Stimulated activated CD4-positive, alpha-beta T cell treated with anti-CD3 and anti-CD28 coated beads, Interleukin-1b, Interleukin-23, amount 100 ng/mL, for 4 hours (primary cell): ENCODE measurements at places on chromosomes 12 and 14.

DNA sequence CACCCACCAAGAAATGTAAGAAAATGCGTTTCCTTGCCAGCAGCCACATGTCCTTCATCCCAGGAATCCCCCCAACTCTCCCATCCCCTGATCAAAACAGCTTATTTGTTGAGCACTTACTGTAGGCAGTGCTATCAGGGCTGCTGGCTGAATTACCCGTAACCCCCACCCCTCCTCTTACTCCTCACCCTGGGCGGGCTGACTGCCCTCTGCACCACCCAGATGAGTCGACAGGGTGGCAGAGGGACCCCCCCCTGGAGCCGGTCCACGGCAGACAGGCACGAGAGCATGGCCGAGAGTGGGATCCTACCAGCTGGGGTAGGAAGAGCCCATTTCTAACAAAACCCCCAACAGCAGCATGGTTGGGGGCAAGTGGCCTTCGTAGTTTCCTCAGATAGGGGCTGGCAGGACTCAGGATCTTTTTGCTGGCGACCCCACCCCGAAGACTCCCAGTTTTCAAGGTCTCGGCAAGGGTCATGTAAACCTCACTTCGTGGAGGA, 1.1 kb upstream of the RHOF start:
- DNase-seq = no peak

DNA sequence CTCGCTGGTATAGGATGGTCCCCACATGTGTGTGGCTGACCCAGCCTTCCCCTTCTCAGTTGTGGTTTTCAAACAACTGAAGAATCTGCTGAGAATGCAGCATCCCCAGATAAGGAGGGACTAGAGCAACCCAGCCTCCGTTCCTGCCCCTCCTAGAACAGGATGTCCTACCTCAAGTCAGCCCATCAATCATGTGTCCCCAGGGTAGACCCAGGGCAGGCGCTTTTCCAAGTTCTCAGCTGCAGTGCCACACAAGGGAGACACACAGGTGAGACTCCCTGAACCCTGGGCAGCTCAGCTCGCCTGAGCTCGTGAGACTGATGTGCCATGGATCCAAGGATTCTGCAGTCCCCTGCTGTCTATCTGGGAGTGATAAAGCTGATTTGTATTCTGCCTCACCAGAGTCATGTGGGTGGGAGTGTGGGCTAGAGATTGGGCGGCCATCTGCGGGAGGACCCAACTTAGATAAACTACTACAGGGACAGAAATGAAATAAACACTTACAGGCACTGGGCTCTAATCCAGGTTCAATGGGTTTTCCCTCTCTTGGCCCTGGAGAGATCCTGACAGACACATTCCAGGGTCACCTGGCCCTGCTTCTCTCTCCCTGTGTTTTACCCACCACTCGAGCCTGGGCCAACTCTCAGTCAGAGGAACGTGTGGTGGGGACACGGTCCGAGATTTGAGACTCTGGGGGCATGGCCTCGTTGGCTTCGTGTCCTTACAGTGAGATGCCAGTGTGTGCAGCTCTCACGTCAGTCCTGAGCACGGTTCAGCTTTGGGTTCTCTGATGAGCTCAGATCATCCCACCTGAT, 303.5 kb upstream of the SFSWAP start:
- DNase-seq = no peak

GRCh38 chr14:26859483-26859882, 261.6 kb upstream of the NOVA1 start:
- DNase-seq = no peak

- no peak for DNase-seq
Measured at GRCh38 chr12:14577344-14577743, 9.7 kb upstream of the PLBD1 start.

DNA sequence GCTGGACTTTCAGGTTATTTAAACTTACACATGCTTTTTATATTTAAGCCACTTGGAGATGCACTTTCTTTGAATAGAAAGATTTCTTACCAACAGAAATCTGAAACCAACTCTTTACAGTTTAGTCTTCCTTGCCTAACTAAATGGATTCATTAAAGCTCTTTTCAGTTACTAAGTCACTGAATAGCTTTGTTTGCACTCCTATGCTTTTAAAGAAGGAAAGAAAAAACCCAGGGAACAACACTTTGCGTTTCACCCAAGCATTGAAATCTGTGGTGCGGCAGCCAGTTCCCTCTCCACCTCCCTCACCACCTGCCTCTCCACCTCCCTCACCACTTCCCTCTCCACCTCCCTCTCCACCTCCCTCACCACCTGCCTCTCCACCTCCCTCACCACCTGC, 70.3 kb downstream of the RIMBP2 start:
- no peak for DNase-seq

DNA sequence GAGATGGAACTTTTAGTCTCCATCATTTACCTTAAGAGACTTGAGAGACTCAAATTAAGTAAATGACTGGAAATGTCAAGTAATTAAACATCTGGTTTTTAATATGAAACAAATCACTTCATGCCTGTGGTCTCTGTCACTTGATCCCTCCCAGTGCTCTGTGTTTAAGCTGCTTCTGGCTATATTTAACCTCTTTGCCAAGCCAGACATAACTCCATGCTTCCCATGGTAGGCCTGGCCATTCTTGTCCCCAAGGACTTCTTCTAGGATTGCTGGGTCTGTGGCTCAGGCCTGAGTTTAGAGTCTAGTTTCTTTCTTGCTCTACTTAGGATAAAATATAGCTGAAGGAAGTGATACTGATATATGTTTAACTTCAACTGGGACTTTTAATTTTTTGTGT, 1013.6 kb downstream of the FLRT2 start:
- DNase-seq = no peak

DNA sequence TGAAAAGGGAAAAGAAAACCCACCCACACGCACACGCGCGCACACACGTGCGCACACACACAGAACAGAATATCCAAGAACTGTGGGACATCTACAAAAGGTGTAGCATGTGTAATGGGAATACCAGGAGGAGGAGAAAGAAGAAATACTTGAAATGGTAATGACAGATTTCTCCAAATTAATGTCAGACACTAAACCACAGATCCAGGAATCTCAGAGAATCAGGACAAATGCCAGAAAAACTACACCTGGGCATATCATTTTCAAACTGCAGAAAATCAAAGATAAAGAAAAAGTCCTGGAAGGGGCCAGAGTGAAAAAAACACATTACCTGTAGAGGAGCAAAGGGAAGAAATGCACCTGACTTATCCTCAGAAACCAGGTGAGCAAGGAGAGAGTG, 26.5 kb downstream of the FBXL14 start:
- DNase-seq = no peak
